ENCODE measurements at places on chromosomes 1 and 21.

DNA sequence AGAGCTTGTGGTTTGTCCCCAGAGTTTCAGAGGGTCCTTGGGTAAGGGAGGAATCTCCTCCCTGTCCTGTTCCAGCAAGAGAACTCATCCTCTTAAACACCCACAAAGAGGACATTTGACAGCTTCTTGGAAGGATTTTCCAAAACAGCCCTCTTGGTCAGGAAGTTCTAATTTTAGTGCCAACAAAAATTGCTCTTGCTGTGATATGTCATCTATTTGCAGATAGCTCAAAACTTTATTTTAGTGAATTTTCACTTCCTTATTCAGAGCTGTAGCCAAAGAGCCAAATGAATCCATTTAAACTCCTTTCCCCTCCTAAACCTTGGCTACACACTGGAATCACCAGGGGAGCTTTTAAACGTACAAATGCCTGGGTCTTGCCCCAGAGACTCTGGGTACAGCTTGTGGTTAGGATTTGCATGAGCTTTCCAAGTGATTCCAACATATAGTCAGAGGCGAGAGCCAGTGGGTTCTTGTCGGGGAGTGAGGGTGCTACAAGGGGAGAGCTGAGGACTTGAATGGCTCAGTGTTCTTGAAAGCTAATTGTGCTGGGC, 11.8 kb upstream of the RASSF5 start:
- peak; percentile 45 for DNase-seq

GRCh38 chr1:14975119-14975518, 178.4 kb upstream of the TMEM51 start:
- no peak for DNase-seq

GRCh38 chr1:12424087-12424529, 193.9 kb downstream of the DHRS3 start:
- DNase-seq = peak; percentile 71

GRCh38 chr1:28510970-28511440, 5.2 kb downstream of the RCC1 start:
- no peak for DNase-seq

DNA sequence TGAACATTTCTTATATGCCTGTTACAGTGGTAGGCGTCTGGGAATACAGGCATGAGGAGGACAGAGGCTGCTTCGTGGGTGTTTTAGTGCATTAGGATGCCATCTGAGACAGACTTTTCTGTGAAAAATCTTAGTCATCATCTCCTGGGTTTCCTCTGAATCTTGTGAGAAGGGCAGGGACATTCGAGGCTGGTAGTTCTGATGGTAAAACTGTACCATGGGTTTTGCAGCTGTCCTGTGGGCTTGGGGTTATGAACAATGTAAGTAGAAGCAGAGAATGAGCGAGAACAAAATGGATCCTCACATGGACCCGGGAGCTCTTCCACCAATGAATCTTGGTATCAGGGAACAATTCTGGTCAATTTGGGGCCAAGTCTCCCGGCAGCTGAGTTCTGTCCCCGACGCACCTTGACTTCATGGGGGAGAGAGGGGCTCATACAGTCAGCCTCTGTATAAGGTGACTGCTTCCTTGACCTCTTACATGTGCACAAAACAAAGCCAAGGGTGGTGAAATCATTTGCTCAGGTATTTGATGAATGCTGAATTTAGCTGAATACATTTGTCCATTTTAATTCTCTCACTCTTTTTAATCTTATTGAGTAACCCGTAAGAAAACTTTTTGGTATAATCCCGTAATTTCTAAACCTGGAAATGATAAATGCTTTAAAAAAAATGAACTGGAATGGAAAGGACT, 63.6 kb upstream of the ERRFI1 start:
- DNase-seq = no peak

GRCh38 chr1:44512313-44512885, 107.3 kb downstream of the RNF220 start:
- DNase-seq = no peak

GRCh38 chr1:113937146-113937545, 8.0 kb downstream of the HIPK1 start:
- DNase-seq = no peak

DNA sequence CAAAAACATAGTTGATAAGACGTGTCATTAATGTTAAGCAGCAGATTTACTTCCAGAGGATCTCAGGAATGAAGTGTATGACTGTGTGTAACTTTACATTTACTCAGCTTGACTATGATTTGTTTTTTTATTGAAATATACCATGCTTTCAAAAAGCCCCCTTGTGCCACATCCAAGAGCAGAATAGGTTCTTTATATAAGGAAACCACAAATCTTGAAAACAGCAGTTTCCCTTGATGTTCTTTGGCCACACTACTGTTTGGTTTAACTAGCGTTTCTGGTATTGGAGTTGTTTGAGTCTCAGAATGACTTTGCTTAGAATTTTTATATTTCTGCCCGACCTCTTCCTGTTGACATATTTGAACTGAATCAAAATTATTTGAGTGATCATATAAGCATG, 25.0 kb downstream of the LRRC8C start:
- no peak for DNase-seq

- no peak for DNase-seq
Observed at GRCh38 chr1:147719711-147720225, 40.6 kb downstream of the GJA5 start.

DNA sequence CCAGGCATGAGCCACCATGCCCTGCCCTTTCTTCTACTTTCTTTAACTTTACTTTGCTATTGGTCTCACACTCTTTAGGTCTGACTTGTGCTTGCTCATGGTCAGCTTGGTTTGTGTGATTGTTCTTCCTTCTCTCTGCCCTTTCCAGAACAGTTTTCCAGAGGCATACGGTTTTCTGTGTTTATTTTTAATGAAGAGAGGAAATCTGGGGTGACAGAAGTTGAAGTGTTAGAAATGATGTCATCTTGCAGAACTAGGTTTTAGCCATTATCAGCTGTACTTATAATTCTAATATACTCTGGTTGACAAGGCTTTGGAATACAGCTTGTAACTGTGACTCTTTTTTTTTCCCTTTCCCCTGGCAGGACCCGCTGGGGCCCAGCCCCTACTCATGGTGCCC, 14.4 kb downstream of the AGO3 start:
- DNase-seq = no peak

GRCh38 chr1:203084588-203085527, 954 bp downstream of the MYOG start:
- DNase-seq = no peak

DNA sequence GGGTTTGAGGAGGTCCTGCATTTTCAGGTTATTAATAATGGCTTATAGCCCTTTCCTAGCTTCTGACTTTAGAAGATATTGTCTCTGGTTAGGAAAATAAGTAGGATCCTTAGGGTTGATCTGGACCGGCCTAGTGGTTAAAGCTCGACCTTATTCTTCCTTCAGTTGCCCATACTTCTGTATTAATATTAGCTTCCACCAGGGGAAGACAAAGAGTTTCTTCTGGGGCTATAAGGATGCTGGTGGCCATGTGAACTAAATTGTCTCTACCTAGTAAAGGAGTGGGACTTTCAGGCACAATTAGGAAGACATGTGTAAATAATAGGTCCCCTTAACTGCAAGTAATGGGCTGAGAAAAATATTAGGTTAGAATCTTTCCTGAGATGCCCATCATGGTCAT, 20.6 kb upstream of the FCGR2A start:
- peak; percentile 15 for DNase-seq

GRCh38 chr1:59438058-59438560, 141.2 kb downstream of the FGGY start:
- DNase-seq = no peak

- no peak for DNase-seq
Observed at GRCh38 chr1:1606232-1606631, 6.3 kb upstream of the FNDC10 start.

- DNase-seq = peak; percentile 38
Observed at GRCh38 chr1:161440312-161440894, 64.9 kb upstream of the FCGR2A start.

GRCh38 chr1:161781995-161782394, 15.9 kb downstream of the ATF6 start:
- DNase-seq = peak; percentile 27

GRCh38 chr1:229479660-229480399, 28.3 kb downstream of the NUP133 start:
- DNase-seq = no peak
